ENCODE measurements at places on chromosomes 5 and 9.

DNA sequence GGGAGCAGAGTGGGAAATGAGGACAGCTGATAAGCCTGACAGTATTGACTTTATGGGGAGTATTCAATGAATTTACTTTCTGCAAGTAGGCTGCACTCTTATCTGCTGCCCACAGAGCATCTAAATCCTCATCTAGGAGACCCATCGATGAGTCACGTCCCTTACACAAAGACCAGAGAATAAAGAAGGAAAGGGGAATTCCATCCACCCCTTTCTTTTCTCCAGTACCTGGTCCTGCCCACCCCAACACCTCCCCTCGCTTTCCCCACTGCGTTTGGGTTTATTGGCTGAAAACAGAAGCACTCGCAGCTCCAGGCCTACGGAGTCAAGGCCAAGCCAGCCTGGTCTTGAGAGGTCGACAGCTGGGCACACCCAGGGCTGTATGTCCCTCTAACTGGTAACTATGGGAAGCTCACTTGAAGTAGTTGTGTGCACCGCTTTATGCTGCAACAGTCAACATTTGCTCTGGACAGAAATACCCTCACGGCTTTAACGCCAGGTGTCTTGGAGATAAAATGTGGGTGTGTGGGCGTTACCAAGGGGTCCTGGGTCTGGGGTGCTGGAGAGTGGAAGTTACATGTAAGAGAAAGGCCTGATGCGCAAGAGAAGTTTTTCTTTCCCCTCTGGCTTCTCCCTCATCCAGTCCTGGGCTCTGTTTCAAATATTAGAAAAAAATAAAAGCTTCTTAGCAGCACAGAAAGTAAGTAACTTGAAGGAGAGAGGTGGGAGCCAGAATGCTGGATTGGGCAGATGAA lies 14.5 kb upstream of the TAL2 start:
- DNase-seq = no peak

- DNase-seq = no peak
These were observed 77.6 kb downstream of the TTC39B start for GRCh38 chr9:15229409-15229808.

DNA sequence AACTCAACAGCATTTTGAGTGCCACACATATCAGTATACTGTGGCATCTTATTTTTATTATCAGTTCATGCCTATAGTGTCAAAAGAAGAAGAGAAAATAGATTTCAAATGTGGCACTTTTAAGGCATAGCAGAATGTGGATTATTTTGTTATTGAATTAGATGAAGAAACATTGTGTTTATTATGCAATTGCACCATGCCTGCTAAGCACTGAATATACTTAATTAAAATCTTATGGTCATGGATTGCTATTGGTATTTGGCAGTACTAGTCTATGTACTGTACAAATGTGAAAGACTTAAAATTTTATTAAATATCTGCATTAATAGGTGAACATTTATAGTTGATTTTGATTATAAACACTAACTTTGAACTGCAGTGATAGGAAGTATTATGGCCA lies 128.8 kb downstream of the FER start:
- DNase-seq = no peak

GRCh38 chr5:167839065-167839464 lies 452.4 kb upstream of the WWC1 start:
- no peak for DNase-seq

DNA sequence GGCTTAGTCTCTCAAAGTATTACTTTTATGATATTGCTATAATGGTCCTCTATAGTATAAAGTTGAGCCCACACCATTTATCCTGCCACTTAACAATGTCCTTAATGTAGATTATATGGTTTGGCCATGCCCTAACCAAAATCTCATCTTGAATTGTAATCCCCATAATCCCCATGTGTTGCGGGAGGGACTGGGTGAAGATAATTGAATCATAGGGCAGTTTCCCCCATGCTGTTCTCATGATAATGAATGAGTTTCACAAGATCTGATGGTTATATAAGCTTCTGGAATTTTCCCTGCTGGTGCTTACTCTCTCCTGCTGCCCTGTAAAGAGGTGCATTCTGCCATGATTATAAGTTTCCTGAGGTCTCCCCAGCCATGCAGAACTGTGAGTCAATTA lies 498.8 kb downstream of the RAB3C start:
- no peak for DNase-seq

DNA sequence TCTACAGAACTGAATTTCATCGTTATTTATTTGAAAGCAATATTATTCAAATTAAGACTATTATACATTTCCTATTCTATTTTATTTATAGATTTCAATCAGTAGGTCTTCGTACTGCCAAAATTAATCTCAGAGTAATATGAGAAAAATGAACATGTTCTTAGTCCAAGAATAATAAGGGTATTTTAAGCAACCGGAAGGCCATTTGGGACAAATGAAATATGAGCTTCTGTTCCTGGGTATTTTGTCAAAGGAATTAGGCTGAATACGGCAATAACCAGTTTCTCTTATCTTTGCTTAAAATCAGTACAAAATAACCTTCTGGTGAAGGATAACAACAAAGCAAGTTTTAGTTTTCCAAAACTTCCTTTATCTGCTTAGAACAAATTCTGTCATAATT lies 410.3 kb upstream of the PRR16 start:
- DNase-seq = no peak

GRCh38 chr5:123150089-123150488 lies 61.0 kb downstream of the PRDM6 start:
- DNase-seq = no peak

DNA sequence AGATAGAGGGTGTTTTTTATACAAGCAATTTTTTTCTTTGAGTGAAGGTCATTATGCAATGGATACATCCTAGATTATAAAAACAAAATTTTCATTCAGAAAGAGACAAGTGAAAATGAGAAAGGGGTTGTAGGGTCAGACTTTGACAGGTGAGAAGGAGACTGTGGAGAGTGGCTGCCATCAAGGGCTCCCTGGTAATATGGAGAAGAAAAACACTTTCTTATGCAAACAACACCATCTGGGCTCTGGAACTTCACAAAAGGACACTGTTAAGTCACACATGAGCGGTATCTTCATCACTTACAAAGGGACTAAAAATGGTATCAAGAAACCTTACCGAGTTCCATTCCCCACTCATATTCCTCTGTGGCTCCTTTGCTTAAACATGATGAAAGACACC lies 23.5 kb downstream of the C7 start:
- DNase-seq = no peak
